Right ventricle myocardium inferior (tissue), 1 donor: ENCODE measurements at places on chromosomes 7 and 10.

- no peak for DNase-seq
Measured at GRCh38 chr7:111735661-111736551, 173.6 kb upstream of the IMMP2L start.

GRCh38 chr7:50982626-50983025 is 199.9 kb upstream of the GRB10 start:
- DNase-seq = no peak

DNA sequence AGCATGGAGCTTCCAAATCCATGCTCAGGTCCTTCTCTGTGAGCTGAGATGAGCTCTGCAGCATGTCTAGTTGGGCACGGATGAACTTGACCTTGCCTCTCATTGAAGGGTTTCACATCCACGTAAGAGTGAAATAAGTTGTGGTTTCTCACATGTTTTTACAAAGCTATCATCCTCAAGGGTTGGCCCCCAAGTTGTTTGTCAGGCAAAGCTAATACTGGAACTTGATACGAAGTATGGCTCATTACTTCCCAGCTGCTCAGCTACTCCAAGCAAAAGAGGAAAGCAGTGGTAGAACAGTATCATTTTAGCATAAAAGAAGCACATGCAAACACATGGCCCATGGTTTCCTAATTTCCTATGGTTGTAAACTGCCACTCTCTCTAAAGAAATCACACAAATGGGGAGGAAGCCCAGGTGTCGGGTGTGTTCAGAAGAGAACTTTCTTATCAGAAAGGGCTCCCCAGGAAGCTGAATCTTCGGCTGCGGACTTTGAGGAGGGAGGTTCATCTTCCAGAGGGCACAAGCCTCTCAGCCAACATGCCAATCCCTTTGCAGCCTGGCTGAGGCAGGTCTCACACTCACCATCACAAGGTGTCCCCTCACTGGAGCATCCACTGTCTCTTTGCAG is 45.3 kb downstream of the PDLIM1 start:
- no peak for DNase-seq

DNA sequence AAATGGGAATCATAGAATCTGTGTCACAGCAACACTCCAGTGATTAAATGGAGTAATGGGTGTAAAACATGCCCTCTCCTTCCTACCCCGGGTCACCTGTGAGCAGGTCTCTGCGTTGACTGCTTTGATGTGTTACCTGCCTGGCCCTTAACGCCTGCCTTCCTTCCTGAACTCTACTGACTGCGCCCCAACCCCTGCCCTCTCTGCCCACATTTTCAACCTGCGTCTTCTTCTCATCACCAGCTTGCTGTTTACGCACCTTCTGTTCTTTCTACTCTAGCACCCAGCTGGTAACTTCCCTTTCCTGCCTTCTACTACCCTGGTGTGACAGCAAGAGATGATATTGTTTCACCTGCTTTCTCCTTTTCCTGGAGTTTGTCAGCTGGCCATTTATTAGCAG is 303.0 kb upstream of the LRGUK start:
- DNase-seq = no peak

- peak; percentile 33 for DNase-seq
Measured at GRCh38 chr10:70472799-70473454, 5.6 kb upstream of the PALD1 start.

DNA sequence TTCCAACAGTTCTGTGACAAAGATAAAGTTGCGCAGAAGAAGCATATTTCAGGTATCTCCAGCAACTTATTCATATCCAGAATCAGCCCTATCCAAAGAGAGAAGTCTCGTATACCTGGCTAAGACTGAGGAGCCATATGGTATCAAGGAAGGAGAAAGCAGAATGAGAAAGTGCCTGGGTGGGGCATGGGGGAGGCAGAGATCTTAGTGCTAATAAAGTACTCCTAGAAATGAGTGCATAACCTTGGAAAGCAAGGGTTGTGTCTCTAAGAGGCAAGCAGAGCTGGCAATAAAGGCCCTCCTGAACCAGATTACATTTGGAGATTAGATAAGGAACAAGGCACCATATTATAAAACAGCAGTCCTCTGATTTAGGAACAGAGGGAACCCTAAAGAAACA is 12.7 kb downstream of the TASOR2 start:
- no peak for DNase-seq

- no peak for DNase-seq
Measured at GRCh38 chr7:69654849-69655707, 56.8 kb downstream of the AUTS2 start.

DNA sequence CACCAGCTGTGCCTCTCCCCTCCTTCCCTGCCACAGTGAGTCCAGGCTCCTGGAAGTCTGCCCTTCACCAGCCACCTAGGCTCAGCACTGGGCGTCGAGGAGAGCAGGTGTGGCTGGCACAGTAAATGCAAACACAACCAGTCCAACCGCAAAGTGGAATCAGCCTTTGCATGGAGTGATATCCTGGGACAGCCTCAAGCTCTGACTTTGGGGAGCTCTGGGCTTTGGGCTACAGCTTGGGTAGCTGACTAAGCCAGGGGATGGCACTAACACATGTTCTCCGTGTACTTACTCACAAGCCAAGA is 312.4 kb downstream of the KCNMA1 start:
- DNase-seq = no peak

- no peak for DNase-seq
Measured at GRCh38 chr7:68216051-68216450, 1219.4 kb downstream of the TYW1 start.

GRCh38 chr7:1460821-1461645 is 1.8 kb upstream of the MICALL2 start:
- no peak for DNase-seq

- DNase-seq = no peak
Measured at GRCh38 chr10:129416956-129417765, 49.9 kb upstream of the MGMT start.

- DNase-seq = no peak
Measured at GRCh38 chr7:11237742-11238141, 264.1 kb downstream of the PHF14 start.

DNA sequence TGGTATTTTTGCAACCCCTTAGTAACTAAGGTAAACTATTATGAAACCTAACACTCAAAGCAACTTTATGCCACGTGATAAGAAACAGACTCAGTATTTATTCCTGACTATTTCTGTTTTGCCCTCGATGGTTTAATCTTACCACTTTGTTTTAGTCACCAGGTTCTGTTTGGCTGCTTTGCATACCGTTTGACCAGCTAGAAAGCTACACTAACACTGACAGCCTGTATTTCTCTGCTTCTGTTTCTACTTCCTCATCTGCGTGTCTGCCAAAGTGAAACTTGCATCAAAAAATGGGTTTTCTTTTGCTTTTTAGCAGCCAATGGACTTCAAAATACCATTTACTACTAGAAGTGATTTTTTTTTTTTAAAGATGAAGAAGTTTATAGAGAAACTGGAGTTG is 802.5 kb downstream of the GRM8 start:
- DNase-seq = no peak

DNA sequence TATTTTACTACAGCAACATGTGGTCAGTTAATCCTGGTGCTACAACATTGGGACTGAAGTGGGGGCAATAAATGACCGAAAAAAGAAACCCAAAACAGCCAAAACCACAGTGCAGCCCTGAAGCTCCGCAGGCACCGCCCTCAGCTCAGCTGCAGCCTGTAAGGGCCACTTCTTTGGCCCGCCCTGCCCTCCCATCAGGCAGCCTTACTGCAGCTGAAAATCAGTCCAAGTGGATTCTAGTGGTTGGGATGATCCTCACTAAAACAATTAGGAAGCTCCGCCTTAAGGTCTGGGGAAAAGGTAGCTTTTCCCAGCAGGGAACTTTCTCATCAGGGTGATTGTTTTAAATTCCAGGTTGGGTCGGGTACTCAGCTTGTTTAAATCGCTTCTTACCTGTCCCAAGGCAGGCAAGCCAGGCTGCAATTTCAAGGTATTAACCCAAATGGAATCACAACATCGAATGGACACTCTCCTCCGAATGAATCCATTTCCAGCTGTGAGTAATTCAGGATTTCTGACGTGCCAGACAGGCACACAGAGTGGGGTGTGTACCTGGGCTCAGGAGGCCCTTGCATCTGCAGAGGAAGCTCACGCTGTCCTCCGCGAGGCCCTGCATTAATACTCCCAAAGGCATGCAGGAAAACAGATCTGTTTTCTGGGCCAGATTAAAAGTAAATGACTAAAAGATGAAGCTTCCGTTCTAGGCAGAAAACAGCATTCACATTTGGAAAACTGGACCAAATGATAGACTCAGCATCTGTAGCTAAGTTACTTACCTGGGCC is 104.3 kb downstream of the CREB5 start:
- DNase-seq = no peak

GRCh38 chr10:63760708-63761047 is 239.5 kb downstream of the REEP3 start:
- DNase-seq = no peak

- no peak for DNase-seq
Measured at GRCh38 chr7:2114926-2115759, 117.6 kb downstream of the MAD1L1 start.

GRCh38 chr7:148987751-148988512 is 40.4 kb downstream of the PDIA4 start:
- DNase-seq = peak; percentile 58

GRCh38 chr10:72574636-72575035 is 51.2 kb downstream of the MICU1 start:
- no peak for DNase-seq

DNA sequence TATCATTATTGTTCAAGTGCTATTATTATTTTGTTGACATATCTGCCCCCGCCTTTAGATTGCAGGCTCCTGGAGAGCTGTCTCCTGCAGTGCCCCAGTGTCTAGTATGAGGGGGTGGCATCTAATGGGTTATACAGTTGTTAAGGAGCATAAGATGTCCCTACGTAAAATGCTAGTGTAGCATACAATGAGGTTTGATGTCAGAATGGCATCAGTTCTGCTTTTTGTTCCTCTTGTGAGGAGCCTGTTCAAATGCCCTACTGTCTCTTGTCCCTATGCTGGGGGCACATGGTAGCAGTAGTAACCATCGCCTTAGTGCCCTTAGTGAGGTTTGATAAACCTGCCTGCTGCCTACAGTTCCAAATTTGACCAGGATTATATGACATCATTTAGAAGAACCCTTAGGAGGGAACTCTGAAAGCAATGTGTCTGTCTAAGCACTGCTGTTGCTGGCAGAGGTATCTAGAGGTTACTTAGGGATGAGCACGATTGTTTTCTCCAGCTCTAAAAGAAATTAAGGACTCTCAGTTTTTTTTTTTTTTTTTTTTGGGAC is 9.7 kb downstream of the CREM start:
- DNase-seq = no peak

GRCh38 chr7:53947732-53948131 is 594.4 kb upstream of the VSTM2A start:
- DNase-seq = no peak

GRCh38 chr7:90485734-90486316 is 16.4 kb downstream of the PTTG1IP2 start:
- no peak for DNase-seq

GRCh38 chr7:22138106-22138505 is 192.4 kb upstream of the CDCA7L start:
- DNase-seq = no peak

DNA sequence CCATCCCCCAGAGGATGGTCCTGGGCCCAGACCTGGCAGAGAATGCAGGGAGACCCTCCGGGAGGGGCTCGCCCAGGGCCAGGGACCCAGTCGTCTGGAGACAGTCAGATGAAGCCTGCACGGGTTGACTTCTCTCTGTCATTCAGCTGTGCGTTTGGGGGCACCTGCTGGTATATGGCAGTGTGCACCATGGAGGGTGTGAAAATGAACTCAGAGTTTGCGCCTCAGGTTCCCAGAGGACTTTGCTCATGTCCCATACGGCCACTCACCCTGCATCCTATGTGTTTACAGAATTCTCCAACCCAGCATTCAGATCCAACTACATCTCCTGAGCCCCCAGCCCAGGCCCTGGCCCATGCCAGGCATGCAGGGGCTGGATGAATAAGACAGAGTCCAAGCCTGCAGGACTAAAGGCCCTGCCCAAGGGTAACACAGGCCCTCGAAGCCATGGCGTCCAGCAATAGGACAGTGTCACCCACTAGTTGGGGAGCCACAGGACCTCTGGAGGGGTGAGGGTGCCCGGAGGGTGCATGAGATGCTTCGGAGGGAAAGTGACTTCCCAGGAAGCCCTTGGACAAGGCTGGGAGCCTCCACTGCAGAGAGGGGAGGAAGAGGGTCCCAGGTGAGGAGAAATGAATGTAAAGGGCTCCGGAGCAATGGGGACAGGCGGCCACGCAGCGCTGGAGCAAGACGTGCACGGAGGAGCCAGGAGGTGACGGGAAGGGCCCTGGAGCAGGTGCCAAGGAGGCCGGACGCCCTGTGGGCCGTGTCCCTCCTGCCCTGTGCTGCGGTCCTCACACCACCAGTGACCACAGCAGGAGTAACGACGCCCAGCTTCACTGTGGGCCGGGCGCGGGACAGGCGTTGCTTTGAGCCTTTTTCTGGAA is 36.3 kb downstream of the CALML3 start:
- DNase-seq = peak; percentile 47

DNA sequence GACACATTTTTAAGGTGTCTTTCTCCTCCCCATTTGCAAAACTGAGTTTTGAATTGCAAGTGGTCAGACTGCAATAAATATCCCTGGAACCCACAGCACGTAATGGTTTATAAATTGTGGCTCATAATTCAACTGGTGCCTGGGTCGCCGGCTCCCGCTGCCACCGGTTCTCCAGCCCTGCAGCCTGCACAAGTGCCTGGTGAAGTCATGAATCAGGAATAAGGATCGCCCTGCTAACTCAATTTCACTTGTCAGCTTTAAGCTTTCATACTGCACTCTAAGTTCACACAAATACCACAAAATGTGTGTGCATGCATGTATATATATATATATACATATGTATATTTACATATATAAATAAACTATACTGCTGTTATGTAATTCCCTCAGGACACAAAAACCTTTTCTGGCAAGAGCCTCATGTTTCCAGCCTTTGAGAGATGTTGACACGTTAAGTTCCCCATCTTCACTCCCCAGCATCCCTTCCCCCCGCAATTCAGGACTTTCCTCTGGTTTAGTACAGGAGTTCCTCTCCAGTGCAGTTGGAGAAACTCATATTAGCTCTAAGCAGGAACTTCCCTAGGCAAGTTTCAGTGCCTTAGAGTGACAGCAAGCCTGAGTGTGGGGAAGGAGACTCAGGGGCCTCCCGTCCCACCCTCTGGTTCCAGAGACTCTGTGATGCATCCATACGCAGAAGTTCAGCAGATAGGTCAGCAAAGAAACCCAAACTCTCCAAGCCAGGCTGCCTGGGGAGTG is 129.2 kb upstream of the UNC5B start:
- no peak for DNase-seq

- DNase-seq = no peak
Measured at GRCh38 chr10:86079088-86079487, 287.5 kb downstream of the GRID1 start.
